ENCODE measurements at places on chromosomes 11 and 22.

- no peak for DNase-seq
Measured at GRCh38 chr11:110366291-110366690, 63.5 kb upstream of the FDX1 start.

DNA sequence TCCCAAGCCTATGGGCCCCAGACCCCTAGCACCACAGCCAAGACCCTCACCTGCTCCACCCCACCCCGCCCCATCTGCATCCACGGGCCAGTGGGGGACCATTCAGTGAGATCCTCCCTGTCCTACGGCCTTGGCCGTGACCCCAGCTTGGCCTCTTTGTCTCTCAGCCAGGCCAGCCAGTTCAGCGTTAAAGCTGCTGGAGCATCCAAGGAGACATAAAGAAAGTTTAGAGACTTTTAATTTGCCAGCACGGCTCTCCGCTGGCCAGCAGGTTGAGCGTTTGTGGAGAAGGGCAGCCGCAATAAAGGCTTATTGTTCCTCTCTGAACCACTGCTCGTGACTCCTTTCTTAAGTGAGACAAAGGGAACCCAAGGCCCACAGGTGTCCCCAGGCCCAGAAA, 49.3 kb upstream of the LMO1 start:
- no peak for DNase-seq

GRCh38 chr22:36948273-36949225, 35.1 kb downstream of the CSF2RB start:
- DNase-seq = no peak

DNA sequence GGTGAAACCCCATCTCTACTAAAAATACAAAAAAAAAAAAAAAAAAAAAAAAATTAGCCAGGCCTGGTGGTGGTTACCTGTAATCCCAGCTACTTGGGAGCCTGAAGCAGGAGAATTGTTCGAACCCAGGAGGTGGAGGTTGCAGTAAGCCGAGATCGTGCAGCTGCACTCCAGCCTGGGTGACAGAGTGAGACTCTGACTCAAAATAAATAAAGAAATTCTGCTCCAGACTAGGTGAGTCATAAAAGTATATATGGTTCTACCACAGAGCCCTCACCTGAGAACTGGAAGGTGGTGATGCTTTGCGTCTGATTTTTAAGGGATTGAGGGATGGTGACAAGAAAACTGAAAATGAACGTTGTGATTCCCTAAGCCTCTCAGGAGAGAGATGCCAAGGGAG, 58.4 kb downstream of the NTM start:
- no peak for DNase-seq

GRCh38 chr11:75103380-75104026, 6.8 kb upstream of the OR2AT4 start:
- no peak for DNase-seq

DNA sequence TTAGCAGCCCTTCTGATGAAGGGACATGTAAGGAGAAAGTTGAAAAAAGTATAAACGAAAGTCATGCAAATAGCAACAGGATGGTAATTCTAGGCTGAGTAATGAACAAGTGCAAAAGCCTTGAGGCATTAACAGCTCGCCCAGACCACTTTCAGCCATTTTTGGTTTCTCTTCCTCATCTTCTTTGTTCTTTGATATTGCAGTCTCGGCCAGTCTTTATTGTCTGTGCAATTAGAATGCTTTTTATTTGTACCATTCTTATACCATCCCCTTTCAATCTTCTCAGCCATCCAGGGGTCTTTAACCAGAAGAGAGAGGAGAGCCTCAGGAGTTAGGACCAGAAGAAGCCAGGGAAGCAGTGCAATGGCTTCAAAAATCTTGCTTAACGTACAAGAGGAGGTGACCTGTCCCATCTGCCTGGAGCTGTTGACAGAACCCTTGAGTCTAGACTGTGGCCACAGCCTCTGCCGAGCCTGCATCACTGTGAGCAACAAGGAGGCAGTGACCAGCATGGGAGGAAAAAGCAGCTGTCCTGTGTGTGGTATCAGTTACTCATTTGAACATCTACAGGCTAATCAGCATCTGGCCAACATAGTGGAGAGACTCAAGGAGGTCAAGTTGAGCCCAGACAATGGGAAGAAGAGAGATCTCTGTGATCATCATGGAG, 7.3 kb downstream of the TRIM34 start:
- DNase-seq = no peak

- DNase-seq = no peak
Measured at GRCh38 chr11:12318791-12319438, 58.5 kb upstream of the PARVA start.

GRCh38 chr11:62613291-62613778, 278 bp downstream of the ROM1 start:
- DNase-seq = no peak

- no peak for DNase-seq
Measured at GRCh38 chr11:89184021-89184420, 6.3 kb downstream of the TYR start.

GRCh38 chr11:104725796-104726408, 172.4 kb downstream of the CASP12 start:
- no peak for DNase-seq

- DNase-seq = no peak
Measured at GRCh38 chr11:102306817-102307726, 10.2 kb upstream of the BIRC3 start.

- no peak for DNase-seq
Measured at GRCh38 chr11:35812828-35813227, 131.0 kb upstream of the LDLRAD3 start.

DNA sequence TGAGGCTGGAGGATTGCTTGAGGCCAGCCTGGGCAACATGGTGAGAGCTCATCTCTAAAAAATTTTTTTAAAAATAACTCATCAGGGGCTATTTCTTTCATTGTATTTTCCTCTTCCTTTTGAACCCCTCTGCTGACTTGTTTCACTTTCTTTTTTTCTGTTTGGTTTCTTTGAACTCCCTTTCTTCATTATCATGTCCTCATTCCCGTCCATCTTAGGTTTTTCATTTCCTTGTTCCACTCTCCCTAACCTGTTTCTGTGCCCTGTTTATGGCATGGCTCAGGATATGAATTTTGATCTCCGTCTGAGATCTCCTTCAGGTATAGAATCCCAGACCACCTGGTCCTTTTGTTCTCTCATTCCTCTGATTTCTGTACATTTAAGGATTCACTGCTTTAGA, 12.5 kb downstream of the MARK2 start:
- DNase-seq = no peak

GRCh38 chr11:115170133-115170815, 333.9 kb downstream of the CADM1 start:
- DNase-seq = peak; percentile 17

GRCh38 chr11:131309776-131310175, 60.6 kb upstream of the NTM start:
- no peak for DNase-seq

DNA sequence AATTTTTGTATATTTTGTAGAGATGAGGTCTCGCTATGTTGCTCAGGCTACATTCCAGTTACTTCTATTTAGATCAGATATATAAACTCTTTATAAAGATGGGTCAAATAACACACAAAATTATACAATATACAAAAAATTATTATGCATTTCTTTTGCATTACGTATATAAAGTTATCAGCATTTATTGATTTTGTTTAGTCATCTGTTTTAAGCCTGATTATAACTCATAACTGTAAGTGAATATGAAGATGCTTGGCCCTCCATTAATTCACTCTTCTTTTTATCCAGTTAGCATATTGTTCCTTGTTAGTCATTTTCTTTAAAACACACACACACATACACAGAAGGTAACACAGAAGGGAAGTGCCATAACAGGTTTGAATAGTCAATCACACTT, 14.5 kb downstream of the AQP11 start:
- no peak for DNase-seq

DNA sequence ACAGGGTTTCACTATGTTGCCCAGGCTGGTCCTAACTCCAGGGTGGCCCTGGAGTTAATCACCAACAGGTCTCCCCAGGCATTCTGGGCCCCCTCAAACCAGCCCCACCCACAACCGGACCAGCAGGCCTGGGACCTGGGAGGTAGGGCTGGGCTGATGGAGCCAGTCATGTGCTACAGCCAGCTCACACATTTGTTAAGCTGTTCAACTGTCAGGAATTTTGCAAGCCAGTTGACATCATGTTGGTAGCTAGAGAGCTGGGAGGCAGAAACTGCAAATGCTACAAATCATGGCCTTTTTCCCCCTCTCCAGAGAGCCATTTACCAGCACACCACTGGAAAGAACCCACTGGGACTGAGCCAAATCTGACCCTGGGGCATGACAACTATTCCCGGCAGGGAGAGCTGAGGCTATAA, 6.8 kb downstream of the ARHGAP1 start:
- no peak for DNase-seq

DNA sequence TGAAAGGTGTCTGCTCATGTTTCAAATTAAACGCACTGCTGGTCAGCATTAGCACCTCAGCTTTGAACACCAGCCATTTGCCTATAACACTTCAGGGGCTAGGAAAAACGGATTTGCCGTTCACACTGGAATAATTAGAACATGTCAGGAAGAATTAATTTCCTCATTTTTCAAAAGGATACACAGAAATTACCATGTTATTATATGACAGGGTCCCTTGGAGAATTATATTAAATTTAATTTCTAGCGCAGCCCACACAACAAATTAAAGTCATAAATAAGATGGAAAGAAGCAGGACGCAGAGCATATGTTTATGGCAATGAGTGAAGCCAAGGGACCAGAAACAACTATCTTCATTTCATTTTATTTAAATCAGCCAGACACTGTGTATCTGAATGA, 83.8 kb upstream of the SOX6 start:
- DNase-seq = no peak

DNA sequence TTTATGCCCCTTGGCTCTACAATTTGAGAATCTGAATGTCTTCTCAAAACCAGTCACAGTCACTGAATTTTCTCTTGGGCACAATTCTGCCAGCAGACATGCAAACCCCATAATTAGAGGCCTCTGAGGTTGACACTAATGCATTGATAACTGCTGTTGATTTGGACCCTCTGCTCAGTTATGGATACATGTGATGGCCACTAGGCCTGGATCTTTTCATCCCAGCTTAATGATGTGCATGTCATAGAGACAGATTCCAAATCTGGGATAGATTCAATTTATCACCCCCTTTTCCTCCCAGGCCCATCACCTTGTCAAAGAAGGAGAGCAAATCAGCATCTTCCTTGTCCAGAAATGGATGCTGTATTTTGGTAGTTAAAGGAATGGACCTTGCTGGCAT, 92.2 kb downstream of the C11orf91 start:
- DNase-seq = no peak

DNA sequence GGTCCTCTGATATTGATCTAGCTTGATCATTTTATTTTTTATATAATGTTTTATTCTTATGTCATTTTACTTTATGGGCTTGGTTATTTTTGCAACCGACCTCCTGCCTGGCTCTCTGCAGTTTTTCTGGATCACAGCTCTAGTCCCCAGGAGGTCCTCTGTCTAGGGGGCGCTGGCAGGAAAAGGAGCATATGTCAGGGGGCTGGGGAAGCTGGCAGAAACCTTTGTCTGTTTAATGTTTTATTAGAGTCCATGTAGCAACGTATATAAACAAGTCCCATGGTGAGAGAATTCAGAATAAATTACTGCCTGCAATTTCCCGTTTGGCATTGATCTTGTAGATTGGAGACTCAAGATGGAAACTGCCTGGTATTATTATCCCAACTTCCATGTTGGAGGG, 133.5 kb upstream of the ZBED5 start:
- no peak for DNase-seq

DNA sequence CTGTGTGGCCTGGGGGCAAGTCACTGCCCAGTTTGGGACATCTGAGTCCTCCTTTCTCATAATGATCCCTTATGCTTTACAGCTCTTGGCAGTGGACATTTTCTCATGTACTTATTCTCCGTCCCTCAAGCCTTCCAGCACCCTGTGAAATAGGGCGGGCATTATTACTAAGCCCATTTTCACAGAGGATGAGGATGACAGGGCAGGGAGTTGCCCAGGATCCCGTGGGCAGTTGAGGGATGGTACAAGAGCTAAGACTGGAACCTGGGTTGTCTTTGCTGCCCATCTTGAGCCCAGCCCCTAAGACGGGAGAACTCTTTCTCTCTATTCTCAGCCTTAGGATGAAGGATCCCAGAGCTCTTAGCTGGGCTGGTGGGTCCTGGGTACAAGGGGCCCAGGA, 11.2 kb downstream of the CD82 start:
- DNase-seq = no peak

DNA sequence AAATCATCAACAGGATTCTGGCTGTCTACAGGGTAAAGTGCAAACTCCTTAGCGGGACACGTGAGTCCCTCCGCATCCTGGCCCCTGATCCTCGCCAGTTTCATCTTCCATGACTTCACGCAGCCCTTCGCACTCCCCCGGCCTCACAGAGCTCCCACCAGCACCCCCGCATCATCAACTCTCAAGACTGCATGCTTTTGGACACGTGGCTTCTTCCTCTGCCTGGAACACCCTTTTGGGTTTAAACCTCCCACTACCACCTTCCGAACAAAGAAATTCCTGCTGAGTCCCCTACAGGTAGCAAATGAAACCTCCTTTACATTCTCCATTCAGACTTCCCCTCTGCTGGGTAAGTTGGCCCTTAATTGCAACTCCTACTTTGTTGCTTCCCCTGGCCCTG, 12.6 kb upstream of the EIF3M start:
- DNase-seq = no peak

- no peak for DNase-seq
Measured at GRCh38 chr11:124791626-124792341, 8.4 kb downstream of the MSANTD2 start.

- DNase-seq = no peak
Measured at GRCh38 chr22:46171940-46172339, 21.6 kb downstream of the PPARA start.

GRCh38 chr11:10349806-10350205, 44.9 kb downstream of the ADM start:
- no peak for DNase-seq

GRCh38 chr11:73318501-73319011, 10.5 kb downstream of the ARHGEF17 start:
- DNase-seq = no peak

DNA sequence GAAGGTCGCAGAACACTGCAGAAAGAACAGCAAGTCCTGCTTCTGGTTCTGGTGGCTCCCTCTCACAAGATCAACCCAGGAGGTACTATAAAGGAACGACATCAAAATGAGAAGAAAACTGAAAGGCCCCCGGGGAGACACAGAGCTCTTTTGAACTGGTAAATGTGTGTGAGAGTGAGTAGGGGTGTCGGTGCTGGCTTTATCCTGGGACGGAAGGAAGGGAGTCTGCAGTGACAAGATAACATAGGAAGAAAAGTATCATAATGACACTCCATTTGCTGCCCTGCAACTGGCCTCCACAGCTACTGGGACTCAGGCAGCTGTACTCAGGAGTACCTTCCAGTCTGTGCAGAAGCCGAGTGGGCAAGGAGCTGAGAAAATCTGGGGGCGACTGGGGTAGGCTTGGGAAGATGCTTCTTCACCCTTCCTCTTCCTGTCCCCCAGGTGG, 60.9 kb downstream of the ENTHD1 start:
- no peak for DNase-seq

DNA sequence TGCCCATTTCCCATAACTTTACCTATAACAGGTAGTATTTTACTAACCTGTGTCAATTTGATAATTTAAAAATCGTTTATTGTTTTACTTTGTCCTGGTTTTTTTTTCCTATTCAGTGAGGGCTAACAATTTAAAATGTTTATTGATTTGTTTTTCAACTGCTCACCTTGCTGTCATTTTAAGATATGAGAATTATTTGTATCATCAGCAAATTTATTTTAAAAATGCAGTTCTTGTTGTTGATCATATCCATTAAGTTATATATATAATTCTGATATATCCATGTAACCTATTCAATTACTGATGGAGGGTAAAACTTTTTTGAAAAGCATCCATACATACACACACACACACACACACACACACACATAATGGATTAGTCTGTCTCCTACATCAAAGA, 24.8 kb downstream of the RRAS2 start:
- DNase-seq = no peak

All from mucosa of gallbladder (tissue), 1 donor.